Prostate gland (tissue), 2 donors: ENCODE measurements at places on chromosomes 16 and 17.
A peak's percentile ranks its signal among the peaks of the same experiment; 100 is the strongest.

DNA sequence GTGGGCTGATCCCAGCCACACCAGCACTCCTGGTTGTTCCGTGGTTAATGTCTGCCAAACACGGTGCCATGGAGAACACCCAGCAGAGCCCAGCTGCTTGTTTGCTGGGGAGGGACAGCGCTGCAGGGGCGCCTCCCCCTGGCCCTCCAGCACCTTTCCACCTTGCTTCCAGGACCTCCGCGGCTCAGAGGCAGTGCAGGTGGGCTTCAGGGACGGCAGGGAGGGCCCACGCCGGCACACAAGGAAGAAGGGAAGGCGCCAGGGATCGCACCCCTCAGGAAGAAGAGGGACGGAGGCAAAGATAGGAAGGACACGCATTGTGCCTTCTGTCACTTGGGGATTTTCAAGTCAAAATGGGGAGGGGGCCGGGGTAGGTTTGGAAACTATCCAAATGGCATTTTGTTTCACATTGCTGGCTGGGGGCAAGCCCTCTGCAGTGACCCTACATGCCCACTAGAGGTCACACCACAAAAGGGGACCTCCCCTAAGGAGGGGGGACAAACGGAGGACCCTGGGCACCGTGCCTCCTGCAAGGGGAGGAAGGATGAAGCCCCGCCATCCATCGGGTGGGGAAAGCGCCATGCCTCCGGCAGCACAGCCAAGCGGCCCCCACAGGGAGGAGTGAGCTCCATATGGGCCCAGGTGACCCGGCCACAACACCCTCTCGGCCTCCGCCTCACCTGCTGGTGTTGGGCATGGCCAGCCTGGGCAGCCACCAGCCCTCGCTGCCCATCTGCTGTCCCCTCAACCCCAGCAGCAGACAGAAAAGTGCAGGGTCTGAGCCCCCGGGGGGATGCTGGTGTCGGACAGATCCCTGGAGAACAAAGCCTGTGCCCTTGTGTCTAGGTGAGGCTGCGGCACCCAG lies 7.5 kb upstream of the C16orf95 start:
- no peak for DNase-seq

DNA sequence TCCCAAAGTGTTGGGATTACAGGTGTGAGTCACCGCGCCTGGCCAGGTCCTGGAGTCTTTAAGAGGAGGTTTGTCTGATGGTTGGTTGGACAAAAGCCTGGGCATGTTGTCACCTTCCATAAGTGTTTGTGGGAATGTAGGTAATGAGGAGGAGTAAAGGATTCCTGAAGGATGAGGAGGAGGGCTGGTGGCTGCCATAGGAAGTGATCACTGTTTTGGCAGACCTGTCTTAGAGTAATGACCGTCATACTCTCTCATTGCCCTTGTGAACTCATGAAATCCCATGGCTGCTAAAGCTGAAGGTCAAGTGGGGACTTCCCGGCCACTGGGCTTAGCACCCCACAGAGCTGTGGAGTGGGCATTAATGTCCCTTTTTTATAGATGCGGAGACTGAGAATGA lies 40.5 kb downstream of the TENT4B start:
- DNase-seq, result no peak

- DNase-seq, result no peak
These were observed 20.6 kb upstream of the SNTB2 start for GRCh38 chr16:69166221-69166833.

DNA sequence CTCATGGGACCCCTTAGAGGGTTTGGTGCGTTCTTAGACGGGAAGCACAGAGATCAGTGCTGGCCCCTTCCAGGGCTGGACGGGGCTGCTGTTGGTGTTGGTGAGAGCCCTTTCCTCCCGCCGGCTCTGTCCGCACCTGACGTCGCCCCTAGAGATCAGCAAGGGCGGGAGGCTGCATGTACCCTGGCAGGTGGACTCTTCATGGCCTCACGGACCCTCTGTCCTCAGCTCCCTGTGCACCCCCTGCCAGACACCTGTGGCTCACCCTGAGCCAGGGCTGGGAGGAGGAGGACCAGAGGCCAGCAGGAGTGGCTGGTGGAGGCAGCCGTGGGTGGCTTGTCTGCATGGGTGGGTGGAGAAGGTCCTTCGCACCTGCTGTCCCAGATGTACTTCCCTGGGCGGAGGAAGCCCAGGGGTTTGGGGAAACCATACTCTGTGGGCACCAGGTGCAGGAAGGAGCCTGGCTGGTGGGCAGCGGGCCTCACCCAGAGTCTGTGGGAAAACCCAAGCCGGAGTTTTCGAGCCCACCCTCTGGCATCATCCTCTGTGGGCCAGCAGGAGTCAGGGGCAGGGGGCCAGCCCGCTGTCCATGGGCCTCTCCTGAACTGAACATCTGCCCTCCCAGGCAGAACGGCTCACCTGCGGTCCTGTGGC lies 348.6 kb downstream of the SEC14L1 start:
- DNase-seq, result no peak

- DNase-seq, result no peak
These were observed at the start of gene TBX2 for GRCh38 chr17:61399131-61400065. TSS of gene TBX2 (plus strand) at chr17:61399843. CDS start at chr17:61400177, 334 bp downstream.

DNA sequence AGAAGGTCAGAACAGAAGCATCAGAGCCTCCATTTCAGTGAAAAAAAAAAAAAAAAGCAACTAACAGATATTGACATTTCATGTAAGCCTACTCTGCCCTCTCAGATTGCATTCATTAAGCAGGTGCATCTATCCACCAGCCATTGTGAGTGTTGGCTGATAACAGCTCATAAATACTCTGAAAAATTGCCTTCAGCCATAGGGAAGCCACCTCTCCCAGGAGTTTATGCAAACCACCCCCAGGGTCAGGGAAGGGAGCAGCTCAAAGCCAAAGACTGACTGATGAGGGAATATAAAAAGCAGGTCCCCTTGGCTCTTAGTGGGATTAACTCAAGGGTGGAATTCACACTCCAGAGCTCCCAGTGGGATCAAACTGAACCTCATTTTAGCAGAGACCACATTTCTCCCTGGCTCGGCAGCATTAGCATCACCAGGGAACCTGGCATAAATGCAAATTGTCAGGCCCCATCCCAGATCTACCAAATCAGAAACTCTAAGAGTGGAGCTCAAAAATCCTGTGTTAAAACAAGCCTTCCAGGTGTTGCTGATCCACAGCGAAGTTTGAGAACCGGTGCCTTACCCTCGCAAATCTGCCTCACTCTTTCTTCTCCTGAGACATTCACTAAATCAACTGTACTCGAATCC lies 14.2 kb downstream of the APOH start:
- DNase-seq, result no peak

DNA sequence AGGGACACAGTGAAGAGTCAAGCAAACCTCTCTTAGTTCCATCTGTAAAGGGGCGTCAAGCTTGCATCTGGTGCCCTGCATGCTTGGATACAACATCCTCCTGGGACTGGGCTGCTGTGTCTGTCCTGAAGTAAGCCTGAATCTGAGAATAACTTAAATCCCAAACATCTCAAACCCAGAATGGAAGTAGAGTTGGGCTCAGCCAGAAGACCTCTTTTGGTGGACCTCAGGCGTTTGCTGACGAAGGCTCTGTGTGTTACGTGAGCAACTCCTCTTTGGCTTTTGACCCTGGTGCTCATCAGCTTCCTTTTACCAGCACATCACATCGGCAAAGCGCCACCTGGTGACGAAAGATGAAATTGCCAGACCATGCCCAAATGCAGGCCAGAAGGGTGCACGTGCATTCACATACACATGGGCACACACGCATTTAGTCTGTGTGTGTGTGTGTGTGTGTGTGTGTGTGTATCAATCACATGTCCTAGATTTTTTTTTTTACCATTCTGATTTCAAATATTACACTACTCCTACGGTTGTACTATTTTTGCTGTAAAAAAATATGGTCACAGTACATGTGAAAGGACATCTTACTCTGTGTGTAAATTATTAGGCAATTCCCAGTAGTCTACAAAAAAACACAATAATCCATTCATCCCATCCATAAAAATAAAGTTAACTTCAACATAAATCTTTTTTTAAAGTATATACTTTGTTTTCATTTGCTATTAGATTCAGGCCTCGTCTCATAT lies 41.1 kb upstream of the FOXJ1 start:
- DNase-seq, result peak; percentile 83

GRCh38 chr16:64983963-64984362 lies 137.9 kb downstream of the CDH11 start:
- DNase-seq, result no peak

DNA sequence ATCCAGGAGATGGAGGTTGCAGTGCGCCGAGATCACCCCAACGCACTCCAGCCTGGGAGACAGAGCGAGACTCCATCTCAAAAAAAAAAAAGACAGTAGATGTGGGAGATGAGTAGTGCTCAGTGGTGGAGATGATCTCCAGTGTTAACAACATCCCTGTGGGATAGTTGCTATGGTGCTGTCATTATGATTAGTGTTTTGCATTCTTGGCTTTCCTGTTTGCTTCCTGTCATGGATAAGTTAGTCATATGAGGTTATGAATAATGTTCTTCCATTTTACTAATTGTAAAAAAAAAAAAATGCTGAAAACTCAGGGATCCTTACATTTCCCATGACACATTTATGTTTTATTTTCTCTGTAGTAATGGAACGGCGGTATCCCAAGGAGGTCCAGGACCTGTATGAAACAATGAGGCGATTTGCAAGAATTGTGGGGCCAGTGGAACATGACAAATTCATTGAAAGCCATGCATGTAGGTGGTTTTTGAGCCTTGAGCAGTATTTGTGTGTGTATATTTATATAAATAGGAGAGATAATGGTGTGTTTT lies 24.5 kb upstream of the DUSP14 start:
- DNase-seq, result no peak

- no peak for DNase-seq
These were observed 12.6 kb downstream of the DUSP14 start for GRCh38 chr17:37502009-37502936.

GRCh38 chr17:59425085-59425931 lies 93.9 kb downstream of the YPEL2 start:
- DNase-seq, result no peak

DNA sequence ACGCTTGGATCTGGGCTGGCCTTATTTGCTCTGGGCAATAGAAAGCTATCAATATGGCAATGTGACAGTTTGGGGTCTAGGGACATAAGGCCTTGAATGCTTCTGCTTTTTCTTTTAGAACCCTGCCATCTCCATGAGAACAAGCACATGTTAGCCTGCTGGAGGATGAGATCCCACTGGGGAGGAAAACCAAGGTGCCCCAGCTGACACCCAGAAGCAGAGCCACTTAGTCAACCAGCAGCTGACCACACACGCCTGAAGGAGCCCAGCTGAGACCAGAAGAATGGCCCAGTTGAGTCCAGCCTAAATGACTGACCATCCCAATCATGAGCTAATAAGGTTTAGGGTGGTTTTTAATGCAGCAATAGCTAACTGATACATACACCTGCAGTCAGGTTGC lies 171.2 kb downstream of the AHSP start:
- DNase-seq, result no peak

GRCh38 chr16:4957420-4957719 lies 760 bp upstream of the SEC14L5 start:
- no peak for DNase-seq

DNA sequence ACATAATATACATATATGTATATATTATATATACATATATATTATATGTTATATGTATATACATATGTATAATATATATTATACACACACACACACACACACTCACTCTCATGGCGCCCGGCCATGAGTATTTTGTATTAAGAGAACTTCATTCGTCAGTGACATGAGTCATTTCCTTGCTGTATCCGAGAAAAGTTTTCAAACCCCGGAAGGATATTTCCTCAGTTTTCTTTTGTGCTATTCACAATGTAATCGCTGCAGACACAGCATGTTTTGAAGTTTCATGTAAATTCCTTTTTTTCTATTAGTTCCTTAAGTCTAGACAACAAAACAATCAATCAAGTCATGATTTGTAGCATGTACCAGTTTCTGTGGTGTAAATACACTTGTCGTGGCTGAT lies 33.3 kb downstream of the OR1D5 start:
- no peak for DNase-seq

DNA sequence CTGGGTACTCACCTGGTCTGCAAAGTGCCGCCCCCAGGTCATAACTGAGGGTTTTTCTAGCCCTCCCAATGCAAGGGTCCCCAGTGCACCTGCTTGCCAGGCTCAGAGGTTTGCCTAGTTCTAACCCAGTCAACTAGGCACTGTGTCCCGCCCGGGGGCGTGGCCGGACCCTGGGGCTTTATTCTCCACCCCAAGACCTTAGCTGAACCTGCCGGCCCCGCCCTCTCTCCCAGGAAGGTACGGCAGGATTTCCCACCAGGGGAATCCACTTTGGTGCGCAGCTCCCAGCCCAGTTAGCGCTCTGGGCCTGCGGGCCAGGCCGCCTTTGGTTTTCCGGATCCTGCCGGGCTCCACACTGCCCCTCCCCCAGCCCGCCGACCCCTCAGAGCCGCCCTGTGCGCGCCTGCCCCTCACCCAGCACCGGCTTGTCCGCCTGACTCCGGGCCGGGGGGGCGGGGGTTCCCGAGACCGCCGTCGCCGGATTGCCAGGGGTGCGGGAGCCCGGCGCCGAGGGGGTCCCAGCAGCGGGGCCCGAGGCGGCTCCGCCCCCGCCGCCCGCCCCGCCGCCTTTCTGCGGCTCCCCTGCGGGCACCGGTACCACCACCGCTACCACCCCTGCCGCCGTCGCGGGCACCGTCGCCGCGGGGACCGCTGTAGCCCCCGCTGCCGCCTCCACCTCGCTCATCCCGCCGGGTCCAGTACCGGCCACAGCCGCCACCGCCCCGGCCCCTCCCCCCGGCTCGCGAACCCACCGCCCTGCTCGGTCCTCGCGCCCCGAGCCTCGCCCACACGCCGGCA lies 424 bp downstream of the YBX2 start:
- no peak for DNase-seq

DNA sequence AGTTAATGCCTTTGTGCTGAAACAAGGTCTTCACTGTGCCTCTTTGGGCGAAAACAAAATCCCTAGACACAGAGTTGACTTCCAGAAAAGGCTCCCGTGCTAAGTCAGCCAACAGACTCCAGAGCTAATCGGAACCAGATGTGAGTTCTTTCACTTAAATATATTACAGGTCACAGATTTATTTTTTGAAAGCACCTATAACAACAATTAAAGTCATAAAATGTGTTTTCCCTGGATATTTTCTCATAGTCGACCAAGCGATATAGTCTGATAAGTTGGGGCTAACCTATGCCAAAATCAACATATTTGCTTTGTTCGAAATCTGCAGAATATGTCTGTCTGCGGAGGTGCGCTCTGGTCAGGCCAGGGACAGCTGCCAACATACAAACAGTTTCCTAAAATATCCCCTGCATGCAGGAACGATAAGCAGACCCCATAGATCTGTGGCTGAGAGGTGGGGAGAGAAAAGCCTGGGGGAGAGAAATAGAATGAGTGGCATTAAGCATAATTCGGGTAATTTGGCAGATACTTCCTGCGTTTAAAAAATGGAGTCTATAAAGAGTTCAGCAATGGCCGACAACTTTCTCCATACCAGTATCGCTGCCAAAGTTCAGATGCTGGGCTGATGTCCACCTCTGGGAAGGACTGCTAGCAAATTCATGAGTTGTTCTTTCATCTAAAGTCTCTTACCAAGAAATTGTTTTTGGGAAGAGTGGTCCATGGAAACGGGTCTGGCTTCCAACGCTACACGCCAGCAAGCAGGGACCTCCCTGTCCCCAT lies 50.8 kb upstream of the MYH10 start:
- DNase-seq, result no peak

- DNase-seq, result no peak
These were observed 473.2 kb downstream of the RBFOX1 start for GRCh38 chr16:7805686-7806396.
